ENCODE measurements at places on chromosomes 7 and 10.

DNA sequence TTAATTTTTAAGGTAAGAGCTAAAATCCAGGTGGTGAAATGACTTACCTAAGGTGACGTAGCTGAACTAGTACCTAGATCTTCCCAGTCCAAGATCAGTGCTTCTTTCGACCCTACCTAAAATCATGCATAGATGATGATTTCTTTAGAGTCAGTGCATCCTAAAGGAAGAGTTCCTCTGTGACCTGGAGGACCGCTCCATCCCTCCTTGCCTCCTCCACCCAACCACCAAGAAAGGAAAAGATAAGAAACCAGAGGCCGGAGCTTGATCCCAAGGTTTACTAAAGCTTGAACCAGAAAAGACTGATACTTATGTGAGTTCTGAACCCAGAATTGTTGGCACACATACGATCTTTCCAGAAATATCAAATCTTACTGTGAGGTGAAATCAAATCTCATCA, 101.8 kb downstream of the CABCOCO1 start:
- no peak for DNase-seq

- DNase-seq: no peak
Observed at GRCh38 chr7:102872460-102872859, 40.3 kb upstream of the LRRC17 start.

- no peak for DNase-seq
Observed at GRCh38 chr10:121665809-121666208, 67.6 kb upstream of the FGFR2 start.

DNA sequence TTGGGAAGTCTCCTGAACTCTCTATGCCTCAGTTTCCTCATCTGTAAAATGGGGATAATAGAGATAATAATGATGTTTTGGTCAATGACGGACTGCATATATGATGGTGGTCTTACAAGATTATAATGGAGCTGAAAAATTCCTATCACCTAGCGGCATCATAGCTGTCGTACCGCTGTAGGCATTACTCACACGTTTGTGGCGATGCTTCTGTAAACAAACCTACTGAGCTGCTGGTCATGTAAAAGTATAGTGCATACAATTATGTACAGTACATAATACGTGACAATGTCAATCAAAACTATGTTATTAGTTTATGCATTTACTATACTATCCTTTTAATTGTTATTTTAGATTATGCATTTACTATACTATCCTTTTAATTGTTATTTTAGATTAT, 339.1 kb upstream of the NPVF start:
- DNase-seq: no peak

- DNase-seq: no peak
Observed at GRCh38 chr7:91446819-91447218, 182.6 kb downstream of the FZD1 start.

DNA sequence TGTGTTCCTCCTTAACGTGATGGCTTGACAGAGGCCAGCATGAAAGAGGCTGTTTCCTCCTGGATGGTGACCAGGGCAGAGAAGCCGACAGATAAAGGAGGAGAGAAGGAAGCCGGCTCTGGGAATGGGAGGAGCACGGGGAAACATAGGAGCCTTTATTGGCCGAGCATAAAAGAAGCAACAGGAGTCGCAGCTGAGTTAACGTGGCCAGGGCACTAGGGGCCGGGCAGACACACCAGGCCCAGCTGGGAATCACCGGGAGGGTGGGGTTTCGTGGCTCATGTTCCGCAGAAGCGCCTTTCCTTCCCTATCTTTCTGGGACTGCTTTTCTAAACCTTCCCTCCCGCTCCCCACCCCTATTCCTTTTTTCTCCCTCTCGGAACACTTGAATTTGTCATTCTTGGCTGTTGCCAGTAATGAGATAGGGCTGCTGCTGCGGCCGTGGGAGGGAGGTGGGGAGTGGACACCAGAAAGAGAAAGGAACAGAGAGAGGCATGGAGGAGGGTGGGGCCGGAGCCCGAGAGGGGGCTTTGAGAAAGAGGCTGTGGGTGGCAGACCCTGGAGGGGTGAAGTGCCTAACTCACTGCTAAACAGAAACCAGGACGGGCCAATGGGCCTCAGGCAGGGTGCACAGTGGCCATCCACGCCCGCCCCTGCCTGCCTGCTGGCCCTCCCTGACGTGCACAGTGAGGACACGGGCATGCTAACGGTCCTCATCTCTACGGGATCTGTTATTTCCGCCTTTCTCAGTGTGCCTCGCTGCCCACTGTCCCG, 65.2 kb downstream of the COL13A1 start:
- DNase-seq: no peak

- no peak for DNase-seq
Observed at GRCh38 chr10:73995035-73995358, 2.9 kb upstream of the VCL start.

GRCh38 chr10:43090664-43091063, 13.8 kb downstream of the RET start:
- no peak for DNase-seq

DNA sequence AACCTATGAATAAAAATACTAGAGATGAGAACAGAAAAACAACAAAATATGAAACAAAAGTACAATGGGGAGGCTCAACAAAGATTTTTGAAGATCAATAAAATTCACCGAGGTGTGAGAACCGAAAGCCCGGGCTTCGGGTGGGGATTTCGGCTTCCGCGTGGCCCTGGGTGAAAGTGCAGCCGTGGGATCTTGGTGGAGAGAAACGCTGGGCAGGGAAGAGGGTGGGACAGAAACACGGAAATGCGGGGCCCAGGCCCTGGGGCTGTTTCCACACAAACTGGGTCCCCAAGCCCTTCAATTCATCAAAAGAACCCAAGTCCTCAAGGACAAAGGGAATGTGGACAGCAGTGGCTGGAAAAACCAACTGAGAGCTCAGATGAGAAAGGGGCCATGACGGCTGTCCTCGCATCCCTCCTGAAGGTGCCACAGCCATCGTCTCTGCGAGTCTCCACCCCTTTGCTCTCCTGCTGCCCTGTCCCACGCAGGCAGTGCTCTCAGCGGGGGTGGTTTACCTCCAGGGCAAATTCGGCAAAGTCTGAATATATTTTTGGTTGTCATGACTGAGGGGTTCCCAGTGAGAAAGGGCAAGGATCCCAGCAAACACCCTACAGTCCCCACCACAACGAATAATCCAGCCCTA, 19.7 kb downstream of the FOXL3 start:
- no peak for DNase-seq

GRCh38 chr7:107051376-107051775, 6.9 kb downstream of the PRKAR2B start:
- DNase-seq: no peak

DNA sequence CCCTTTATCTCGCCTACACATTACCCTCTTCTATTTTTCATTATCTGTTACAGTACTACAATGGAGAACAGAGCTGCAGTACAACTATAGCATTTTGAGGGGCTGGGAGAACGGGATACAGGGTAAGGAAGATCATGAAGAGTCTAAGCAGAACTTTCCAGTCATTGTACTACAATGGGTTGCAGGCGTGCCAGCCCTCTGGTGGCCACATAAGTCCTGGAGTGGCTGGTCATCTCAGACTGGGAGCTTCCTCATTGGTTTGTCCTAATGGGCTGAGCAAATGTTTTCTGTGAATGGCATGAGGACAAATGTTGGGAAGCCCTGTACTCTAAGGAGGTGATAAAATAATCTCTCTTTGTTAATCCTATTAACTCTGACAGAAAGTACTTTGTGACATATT, 33.0 kb downstream of the TMEM106B start:
- no peak for DNase-seq

DNA sequence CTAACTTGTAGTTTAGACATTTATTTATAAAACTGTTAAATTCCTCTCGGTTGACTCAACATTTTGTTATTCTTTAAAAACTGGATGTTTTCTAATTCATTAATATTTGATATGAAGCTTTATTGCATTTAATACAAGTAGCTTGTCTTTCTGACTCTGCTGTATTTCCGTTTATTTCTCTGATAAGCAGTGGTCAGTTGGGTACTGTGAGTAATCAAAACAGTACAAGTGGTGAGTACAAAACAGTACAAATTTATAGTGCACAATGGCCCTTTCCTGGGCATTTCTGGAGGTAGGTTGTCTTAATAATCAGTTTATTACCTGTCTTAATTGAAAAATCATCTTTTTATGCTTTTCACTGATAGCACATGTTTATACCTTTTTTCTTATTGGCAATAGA, 182.7 kb downstream of the CCSER2 start:
- DNase-seq: no peak

DNA sequence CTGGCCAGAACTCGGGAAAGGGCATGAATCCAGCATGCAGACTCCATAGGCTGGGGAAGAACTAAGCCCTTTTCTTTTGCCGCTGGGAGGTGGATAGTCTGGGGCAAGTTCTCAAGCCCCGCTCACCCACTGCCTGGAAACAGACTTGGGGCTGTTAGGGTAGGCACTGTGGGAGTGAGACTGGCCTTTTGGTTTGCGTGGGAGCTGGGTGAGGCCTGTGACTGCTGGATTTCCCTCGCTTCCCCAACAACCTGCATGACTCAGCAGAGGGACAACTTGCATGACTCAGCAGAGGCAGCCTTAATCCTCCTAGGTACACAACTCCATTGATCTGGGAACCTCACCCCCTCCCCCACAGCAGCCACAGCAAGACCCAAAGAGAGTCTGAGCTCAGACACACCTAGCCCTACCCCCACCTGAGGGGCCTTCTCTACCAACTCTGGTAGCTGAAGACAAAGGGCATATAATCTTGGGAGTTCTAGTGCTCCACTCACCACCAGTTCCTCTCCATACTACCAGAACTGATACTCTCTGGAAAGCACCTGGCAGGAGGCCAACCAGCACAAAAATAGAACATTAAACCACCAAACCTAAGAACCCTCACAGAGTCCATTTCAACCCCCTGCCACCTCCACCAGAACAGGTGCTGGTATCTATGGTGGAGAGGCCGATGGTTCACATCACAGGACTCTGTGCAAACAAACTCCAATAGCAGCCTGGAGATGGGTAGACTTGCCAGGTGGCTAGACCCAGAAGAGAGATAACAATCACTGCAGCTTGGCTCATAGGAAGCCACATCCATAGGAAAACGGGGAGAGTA, 81.4 kb upstream of the LAMB4 start:
- no peak for DNase-seq

DNA sequence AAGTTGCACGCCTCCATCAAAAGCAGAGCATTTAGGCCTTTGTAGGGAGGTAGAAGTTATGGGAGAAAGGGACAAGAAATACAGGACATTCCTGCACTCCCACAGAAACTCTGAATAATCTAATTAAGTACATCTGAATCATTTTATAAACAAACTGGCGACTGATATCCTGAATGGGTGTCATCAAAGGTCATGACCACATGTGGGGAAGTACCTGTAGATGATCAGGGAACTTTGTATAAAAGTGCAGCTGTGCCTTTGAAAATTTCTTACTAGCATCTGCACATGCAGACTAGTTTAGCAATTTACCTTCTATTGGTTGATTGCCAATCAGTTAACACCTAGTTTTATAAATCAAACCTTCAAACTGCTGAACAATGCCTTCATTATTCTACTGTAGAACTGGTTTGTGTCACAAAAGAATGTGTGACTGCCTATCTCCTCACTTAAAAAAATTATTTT, 17.1 kb downstream of the STEAP4 start:
- DNase-seq: no peak

DNA sequence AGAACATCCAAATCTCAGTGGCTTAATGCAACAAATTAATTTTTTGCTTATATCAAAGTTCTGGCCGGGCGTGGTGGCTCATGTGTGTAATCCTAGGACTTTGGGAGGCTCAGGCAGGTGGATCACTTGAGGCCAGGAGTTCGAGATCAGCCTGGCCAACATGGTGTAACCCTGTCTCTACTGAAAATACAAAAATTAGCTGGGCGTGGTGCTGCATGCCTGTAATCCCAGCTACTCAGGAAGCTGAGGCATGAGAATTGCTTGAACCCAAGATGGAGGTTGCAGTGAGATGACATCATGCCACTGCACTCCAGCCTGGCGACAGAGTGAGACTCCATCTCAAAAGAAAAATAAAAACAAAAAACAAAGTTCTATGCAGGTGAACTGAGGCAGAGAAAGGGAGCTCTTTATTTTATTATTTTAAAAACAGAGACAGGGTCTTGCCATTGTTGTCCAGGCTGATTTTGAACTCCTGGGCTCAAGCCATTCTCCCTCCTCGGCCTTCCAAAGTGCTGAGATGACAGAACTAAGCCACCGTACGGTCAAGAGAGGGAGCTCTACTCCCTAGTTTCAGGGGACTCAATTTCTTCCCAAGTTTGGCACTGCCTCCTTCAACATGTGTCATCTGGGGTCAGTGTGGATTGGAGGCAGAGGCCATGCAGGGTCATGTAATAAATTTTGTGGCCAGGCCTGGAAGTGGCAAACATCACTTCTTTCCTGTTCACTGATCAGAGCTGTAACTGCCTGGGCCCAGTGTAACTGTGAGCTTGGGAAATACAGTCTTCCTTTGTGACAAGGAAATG, 2.4 kb downstream of the ADCK2 start:
- DNase-seq: no peak

DNA sequence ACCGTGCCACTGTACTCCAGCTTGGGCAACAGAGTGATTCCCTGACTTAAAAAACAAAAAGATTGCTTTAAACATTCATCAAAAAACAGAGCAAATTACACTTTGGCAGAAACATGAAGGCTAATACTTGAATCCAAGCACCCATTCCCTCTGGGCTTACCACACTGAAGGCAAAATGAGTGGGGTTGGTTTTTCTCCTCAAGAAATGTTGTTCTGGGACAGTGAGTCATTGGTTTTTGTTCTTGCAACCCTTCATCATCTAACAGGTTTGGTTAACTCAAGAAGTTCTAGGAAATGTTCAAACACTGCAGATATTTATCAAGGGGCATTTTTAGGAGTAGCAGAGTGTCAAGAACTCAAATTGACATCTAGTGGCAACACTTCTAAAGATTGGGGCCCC, 60.5 kb downstream of the KIAA1217 start:
- no peak for DNase-seq

- DNase-seq: no peak
Observed at GRCh38 chr10:118569241-118569881, 26.1 kb downstream of the PRLHR start.

DNA sequence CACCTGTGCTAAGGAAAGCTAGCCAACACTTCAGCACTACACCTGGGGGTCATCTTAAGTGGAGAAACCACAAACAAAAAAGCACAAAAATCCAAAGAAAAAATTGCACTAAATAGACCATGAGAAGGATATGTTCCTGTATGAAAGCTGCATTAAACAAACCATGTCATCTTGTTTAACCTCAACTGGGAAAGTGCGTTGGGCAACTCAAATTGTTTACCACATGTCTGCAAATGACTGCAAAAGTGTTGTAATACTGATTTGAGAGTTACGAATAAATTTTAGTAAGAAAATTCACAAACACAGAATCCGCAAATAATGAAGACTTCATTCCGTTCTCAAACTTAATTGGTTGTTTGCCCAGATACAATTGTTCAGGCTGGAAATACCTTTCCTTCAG, 111.9 kb upstream of the EGFR start:
- no peak for DNase-seq

- no peak for DNase-seq
Observed at GRCh38 chr7:153935095-153935494, 117.1 kb upstream of the DPP6 start.

- no peak for DNase-seq
Observed at GRCh38 chr7:3138997-3139396, 95.3 kb upstream of the CARD11 start.

- DNase-seq: no peak
Observed at GRCh38 chr10:3225561-3225960, 53.0 kb upstream of the PITRM1 start.
